ENCODE measurements at places on chromosomes 5 and 9.
A peak's percentile ranks its signal among the peaks of the same experiment; 100 is the strongest.

DNA sequence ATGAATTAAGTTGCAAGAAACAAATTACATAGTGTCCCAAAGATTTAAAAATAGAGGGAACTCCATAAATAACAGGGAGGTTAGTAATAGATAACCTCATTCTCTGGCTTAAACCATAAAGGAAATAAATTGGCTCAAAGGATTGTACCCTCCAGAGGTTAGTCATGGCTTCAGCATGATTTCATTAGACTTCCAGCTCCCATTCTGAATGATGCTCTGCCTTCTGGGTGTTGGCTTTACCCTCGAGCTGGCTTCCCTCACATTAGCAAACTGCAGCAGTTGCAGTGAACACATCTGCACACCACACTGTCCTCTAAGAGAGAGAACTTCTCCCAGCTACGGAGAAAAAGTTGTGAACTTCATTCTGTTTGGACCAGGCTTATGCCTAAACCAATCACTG, 70.4 kb downstream of the RGS7BP start:
- DNase-seq = no peak

- DNase-seq = no peak
These were observed 68.7 kb upstream of the UNC5A start for GRCh38 chr5:176741561-176742211.

DNA sequence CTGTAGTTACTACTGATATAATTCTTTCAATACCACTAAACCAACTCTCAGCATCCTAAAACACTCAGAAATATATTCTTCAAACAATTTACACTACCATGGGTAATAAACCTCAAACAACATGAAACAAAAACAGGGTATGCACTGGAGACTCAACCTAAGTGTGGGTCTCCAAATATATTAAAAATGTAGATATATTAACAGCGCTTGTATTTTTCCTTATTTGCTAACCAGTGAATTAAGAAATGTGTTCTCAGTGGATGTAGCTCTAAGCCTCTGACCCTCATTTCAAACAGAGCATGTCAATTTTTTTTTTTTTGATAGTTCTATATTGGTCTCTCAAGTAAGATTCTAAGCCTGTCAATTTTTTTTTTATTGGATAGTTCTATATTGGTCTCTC, 778.5 kb upstream of the CDH10 start:
- DNase-seq = no peak

GRCh38 chr5:33531037-33531298, 90.2 kb downstream of the TARS1 start:
- no peak for DNase-seq

GRCh38 chr5:121630402-121630801, 221.3 kb upstream of the FTMT start:
- DNase-seq = no peak

DNA sequence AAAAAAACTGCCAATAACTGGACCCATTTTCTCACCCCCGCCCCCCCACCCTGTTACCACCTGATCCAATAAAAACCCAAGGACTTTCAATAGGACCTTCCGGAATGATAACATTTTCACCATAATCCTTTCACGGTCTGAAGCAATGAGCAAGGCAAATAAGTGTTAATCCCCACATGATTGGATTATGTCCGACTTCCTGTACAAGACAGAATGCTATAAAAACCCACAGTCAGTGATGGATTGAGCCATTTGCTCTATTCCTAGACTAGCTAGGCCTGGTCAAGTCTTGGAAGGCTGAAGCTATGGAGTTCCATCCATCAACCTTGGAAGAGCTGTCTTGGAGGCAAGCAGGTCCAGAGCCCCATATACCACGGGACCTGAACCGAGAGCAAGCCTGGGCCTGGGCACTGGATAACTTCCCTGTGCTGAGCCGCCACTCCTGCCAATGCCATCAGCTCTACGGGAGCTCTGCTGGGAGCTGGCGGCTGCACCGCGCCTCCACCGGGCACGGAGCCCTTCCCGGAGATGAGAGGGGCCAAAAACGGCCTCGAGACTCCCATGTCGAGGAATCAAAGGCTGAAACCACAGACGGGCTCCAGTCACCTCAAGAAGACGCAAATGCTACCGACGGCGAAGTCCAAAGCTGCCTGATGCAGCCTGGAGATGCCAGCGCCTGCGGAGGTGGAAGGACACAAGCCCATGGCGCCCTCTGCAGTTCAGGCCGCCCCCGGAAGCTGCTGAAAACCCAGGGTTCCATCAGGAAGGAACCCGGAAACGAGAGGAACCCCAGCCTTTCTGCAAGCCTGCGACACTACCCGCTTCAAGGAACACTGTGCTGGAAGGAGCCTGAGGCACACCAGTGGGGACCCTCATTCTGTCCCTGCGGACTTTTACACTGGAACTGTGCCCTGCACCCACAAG, 69.2 kb downstream of the ANXA2R start:
- no peak for DNase-seq

DNA sequence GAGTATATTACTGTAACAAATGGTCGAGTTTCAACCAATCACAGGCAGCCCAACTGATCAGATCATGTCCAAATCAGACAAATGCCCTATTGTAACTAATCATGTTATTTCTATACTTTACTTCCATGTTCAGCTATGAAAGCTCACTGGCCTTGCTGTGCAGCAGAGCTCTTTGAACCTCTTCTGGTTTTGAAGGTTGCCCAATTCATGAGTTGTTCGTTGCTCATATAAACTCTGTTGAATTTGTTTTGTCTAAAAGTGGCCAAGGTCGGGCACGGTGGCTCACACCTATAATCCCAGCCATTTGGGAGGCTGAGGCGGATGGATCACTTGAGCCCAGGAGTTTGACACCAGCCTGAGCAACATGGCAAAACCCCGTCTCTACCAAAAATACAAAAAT, 21.6 kb downstream of the PDE6A start:
- no peak for DNase-seq

- no peak for DNase-seq
These were observed 859 bp downstream of the CSNK1G3 start for GRCh38 chr5:123512611-123513461.

GRCh38 chr9:22395687-22396141, 50.9 kb upstream of the DMRTA1 start:
- DNase-seq = no peak

DNA sequence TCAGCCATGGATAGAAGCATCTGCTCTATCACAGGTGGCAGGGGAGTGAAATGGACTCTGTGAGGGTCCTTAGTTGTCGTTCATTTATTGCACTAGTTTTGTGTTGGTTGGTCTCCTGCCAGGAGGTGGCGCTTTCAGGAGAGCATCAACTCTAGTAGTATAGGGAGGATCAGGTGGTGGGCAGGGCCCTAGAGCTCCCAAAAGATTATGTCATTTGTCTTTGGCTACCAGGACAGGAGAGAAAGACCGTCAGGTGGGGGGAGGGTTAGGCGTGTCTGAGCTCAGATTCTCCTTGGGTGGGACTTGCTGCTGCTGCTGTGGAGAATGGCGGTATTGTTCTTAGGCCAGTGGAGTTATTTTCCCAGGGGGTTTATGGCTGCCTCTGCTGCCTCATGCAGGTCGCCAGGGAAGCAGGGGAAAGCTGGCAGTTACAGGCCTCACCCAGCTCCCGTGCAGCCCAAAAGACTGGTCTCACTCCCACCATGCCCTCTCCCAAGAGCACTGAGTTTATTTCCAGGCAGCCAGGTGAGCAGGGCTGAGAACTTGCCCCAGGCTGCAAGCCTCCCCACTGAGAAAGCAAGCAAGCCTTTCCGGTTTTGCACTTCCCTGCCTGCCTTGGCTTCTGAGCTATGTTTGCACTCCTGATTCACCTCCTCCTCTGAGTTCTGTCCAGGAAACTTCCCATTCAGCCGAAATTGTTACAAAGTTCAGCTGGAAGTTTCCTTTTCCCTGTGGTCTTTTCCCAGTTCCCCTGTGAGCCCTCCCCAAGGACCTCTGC, 317.3 kb downstream of the TAF11L14 start:
- DNase-seq = no peak

DNA sequence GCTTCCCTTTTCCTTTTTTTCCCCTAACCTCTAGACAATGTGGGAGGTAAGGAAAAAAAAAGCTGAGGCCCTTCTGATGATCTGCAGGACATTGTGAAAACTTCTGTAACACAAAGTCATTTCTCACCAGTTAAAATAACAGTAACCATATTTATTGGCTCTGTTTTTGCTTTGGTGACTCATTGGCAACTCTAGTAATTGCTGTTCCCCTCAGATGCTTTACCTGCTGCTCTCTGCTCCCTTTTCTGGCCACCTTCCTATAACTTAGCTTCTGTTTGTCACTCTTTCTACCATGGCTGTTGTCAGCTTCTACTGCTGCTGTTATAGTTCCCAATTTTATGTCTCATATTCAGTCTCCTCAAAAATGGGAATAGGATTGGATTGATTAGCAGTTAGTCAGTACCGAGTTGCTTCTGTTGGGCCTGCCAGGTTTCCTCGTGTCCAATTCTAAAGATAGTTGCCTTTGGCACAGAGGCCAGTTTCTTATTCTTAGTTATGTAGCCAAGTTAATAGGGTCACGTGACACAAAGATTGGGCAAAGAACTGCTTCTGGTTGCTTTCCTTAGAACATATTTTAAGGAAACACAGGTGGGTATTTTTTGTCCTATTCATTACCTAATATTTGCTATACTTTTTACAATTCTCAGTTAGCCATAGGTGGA, 16.8 kb downstream of the SCAMP1 start:
- no peak for DNase-seq

DNA sequence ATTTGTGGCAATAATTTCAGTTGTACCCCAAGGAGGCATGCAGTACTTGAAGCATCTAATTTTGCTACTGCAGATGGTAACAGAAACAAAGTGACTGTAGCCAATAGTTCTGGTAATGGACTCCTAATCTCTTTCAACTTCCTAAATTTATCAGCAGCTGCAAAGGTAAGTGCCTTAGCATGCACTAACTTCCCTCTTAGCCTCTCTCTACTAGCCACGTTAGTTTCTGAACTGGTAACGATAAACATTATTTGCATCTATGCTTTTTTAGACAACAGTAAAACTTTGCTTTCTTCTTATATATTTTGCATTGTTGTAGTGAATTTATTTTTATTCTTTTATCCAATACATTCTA, 6.2 kb upstream of the CKS2 start:
- DNase-seq = no peak

- no peak for DNase-seq
These were observed 11.5 kb upstream of the AGXT2 start for GRCh38 chr5:35059251-35059650.

DNA sequence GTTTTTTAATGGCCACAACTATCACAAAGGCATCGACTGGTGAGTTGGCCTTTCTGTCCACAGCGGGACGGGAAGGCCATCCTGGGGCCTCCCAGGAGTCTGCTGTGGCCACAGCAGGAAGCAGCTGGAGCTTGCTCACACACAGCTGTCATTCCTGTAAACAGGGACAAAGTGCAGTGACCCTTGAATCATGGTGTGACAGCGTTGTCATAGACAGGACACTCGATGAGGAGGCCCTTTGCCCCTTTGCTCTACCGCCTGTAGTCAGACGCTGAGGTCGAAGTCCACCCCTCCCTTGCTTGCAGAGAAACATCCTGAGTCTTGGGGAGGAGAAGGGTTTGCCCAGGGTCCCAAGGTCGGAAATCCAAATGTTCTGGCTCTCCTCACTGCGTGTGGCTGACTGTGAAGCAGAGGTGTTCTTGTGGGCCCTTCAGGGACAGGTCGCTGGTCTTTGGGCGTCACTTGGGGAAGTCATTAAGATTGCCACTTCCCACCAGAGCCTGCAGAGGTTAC, 35.1 kb downstream of the NDST1 start:
- no peak for DNase-seq

DNA sequence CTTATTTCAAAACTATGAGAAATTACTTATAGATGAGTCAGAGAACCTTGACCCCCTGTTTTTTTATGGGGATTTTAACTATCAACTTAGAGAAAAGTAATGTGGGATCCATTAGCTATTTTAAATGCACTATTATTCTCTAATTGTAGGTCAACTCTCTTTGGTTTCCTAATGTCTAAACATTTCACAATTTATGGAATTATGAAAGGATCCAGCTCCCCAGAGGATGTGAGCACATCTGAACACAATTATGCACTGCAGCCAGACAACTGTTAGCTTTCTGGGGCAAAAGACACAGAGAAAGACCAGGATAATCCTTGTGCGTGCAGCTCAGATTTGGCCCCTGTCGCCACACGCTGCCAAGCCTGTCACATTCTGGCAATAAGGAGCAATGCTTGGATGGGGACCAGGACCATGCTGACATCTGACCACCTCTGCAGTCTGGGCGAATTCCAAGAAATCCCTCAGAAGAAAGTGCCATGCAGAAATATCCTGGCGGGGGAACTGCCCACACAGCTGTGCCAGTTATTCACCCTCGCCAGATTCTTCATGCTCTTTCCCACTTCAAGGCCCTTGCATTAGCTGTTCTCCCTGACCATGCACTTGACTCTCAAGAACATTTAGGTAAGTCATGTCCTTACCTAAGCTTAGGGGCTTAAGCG, 22.2 kb upstream of the CMBL start:
- DNase-seq = peak; percentile 56

- no peak for DNase-seq
These were observed 93.7 kb downstream of the ENC1 start for GRCh38 chr5:74546796-74547195.

DNA sequence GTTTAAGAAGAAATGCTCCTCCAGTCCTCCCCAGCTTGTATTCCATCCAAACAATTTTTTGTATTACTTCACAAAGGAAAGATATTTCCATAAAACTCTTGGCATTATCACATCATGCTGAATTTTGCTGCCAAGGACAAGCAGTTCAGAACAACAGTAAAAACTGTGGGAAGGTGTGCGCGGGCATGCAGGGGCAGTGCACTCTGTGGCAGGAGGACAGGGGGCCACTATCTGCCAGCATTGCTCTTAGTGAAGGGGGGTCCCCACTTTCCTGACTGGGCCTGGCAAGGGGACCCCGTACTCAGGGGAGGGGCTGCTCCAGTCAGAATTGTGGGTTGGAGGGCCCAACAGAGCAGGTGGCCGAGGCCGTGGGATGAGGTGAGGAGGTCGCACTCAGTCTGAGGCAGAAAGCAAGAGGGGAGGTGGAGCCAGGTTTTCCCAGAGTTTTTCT, 32.8 kb downstream of the ANGPTL2 start:
- DNase-seq = no peak

- DNase-seq = no peak
These were observed 494.2 kb downstream of the MTRR start for GRCh38 chr5:8363138-8363537.

GRCh38 chr5:148912714-148913398, 86.4 kb downstream of the ADRB2 start:
- no peak for DNase-seq

- no peak for DNase-seq
These were observed 20.6 kb downstream of the LAMC3 start for GRCh38 chr9:131029574-131029952.

GRCh38 chr9:134485653-134486052, 155.9 kb upstream of the COL5A1 start:
- no peak for DNase-seq

DNA sequence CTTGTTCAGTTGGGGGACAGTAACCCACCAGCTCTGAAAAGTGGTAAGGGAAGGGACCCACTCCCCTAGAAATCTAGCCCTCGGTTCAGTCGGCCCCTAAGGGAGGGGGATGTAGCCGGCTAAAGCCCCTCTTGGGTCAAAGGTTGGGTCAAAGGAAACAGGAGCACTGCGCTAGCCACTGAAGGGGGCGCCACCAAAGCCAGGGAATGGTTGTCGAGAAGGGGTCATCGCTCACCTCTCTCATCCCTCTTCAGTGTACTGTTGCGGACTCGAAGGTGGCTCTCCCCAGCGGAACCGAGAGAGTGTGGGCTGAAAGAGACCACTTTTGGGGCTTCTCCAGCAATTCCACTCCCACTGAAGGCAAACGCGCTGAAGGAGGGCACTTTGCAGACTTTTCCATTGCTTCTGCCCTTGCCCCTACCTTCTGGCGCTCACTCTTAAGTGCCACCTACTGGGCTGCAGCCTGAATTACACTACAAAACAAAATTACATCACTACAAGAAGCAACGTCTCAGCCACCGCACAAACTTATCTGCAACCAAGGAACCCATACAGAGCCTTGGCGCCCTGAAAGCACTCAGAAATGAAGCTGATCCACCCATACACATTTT, 396.9 kb downstream of the PDE4D start:
- DNase-seq = no peak
